CD4-positive, alpha-beta memory T cell (primary cell): ENCODE measurements at places on chromosomes 4 and X. TPM values are rescaled to one million over a fixed set of nuclear protein-coding genes. Genes with fewer than 3 reads are reported as not detected.

Gene EXOC1L
- not detected for total RNA-seq

Gene PCDH11X
- total RNA-seq: not detected

Gene MAGIX
- 1.6 TPM for total RNA-seq

GRCh38 chrX:47523297-47523696, 37.7 kb upstream of the ARAF start:
- DNase-seq: peak; percentile 75

DNA sequence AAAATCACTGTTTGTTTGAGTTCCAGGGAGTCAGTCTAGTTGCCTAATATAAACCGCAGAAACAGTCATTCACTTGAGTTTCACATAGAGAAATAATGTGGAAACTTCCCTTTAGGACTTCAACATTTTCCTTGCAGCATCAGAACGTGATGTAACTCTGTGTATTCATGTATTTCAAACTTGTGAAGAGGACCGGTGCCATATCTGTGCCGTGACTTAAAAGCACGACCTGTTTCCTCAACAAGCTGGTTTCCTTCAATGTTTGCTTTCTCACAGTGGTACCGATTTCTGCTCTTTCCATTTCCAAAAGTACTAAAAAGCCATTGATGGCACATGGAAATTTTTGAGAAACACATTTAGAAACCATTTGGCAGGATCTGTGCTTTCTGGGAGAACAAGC, 166.6 kb upstream of the RAPGEF2 start:
- no peak for DNase-seq

- no peak for DNase-seq
Measured at GRCh38 chr4:78722878-78723277, 53.3 kb upstream of the BMP2K start.

- no peak for DNase-seq
Measured at GRCh38 chr4:145315811-145316225, 135.4 kb upstream of the OTUD4 start.

- no peak for DNase-seq
Measured at GRCh38 chrX:23478056-23478455, 143.4 kb downstream of the PTCHD1 start.
